ENCODE measurements at places on chromosomes 6 and 20.

- DNase-seq: no peak
These were observed 53.5 kb downstream of the PXDC1 start for GRCh38 chr6:3698021-3698420.

GRCh38 chr6:41545247-41545702 lies 906 bp upstream of the FOXP4 start:
- no peak for DNase-seq

DNA sequence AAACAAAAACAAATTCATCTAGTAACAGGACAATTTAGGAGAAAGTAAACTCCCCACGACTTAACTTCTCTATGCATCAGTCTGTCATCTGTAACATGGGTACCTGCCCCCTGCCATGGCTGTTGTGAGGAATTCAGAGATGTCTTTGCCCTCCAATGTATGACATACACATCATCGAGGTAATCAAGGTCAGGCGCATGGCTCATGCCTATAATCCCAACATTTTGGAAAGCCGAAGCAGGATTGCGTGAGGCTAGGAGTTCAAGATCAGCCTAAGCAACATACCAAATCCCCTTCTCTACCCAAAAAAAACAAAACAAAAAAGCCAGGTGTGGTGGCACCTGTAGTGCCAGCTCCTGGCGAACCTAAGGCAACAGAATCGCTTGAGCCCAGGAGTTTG lies 9.0 kb downstream of the EEF1A1 start:
- no peak for DNase-seq

GRCh38 chr6:135831016-135831415 lies 20.5 kb upstream of the PDE7B start:
- no peak for DNase-seq

- no peak for DNase-seq
These were observed 57.0 kb downstream of the FAM50B start for GRCh38 chr6:3905945-3906845.
